Cerebellar cortex (tissue), 1 donor: ENCODE measurements at places on chromosomes 13 and 19.

GRCh38 chr13:99124794-99125316 is 75.8 kb upstream of the UBAC2 start:
- DNase-seq: no peak

GRCh38 chr19:30169196-30169900 is 202.8 kb upstream of the ZNF536 start:
- no peak for DNase-seq

- DNase-seq: no peak
Observed at GRCh38 chr19:43777163-43777695, 3.5 kb downstream of the KCNN4 start.

DNA sequence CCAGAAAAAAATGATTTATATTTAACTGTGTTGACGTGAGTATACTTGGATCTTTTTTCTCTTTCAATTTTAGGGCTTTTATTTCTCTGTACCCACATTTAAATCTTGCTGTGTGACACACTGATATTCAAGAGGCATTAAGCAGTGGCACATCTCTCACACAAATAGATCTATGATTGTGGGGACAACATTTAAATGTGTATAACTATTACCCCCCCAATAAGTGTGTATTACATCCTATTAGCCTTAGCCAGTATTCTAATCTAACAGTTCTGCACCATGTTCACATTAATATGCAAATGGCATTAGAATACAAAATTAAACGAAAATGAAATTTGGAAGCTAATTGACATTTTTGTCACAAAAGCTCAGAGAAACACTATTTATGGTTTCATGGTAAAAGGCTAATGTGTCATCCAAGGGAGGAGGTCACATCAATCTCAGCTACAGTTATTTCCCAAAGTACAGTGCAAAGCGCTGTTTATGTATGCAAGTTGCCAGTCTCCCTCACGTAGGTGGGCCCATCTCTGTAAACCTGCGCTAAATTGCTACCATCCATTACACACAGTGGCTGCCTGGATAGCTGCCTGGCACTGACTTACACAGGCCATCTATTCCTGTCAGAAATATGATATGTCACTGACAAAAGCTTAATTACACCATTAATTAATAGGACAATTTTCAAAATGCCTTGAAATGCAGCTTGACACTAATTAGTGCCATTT is 984.7 kb upstream of the PCDH9 start:
- DNase-seq: no peak

DNA sequence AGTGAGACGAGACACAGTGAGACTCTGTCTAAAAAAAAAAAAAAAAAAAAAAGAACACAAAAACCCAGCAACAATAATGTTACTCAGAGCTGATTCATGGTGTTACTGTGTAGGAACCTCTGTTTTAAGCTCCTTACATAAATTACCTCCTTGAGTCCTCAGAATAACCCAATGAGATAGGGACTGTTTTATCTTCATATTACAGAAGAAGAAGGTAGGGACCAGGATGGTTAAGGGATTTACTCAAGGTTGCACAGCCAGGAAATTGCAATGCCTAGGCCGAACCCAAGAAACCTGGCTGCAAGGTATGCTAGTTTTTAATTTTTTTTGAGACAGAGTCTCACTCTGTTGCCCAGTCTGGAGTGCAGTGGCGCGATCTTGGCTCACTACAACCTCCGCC is 1.5 kb upstream of the DAND5 start:
- DNase-seq: no peak

GRCh38 chr13:97003071-97003470 is 8.8 kb upstream of the OXGR1 start:
- no peak for DNase-seq

DNA sequence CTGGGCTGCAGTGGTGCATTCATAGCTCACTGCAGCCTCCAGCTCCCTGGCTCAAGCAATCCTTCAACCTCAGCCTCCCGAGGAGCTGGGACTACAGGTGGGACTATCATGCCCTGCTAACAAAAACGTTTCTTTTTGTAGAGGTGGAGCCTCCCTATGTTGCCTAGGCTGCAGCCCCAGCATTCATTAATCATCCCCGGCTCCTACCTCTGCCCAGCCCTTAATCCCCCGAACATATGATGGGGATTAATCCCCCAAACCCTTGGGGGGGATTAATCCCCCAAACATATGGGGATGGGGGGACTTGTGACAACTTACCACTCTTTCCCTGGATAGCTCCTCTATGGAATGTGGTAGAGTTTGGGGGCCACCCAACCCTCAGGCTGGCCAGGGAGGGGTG is 45.9 kb downstream of the SUGP2 start:
- DNase-seq: no peak

GRCh38 chr19:15255359-15255990 is 23.2 kb upstream of the EPHX3 start:
- DNase-seq: no peak

GRCh38 chr13:36789061-36789460 is 30.0 kb upstream of the RFXAP start:
- no peak for DNase-seq

- no peak for DNase-seq
Observed at GRCh38 chr13:114128624-114129522, 3.5 kb downstream of the RASA3 start.

DNA sequence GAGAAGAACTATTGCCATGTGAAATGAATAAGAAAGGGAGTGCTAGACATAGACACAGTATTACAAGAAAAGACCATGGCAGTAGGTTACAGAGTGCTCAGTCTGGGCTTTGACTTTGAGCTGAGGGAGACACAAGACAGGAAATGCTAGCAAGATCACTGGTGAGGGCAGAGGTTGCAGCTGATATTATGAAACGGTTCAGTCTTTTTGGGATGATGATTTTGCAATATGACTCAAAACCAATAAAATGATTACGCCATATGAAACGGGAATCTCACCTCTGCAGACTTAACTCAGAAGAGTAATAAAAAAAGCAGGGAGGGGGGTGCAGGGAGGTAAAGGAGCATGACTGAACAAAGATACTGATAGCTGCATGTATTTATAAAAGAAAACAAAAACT is 123.1 kb downstream of the RBM26 start:
- DNase-seq: no peak

DNA sequence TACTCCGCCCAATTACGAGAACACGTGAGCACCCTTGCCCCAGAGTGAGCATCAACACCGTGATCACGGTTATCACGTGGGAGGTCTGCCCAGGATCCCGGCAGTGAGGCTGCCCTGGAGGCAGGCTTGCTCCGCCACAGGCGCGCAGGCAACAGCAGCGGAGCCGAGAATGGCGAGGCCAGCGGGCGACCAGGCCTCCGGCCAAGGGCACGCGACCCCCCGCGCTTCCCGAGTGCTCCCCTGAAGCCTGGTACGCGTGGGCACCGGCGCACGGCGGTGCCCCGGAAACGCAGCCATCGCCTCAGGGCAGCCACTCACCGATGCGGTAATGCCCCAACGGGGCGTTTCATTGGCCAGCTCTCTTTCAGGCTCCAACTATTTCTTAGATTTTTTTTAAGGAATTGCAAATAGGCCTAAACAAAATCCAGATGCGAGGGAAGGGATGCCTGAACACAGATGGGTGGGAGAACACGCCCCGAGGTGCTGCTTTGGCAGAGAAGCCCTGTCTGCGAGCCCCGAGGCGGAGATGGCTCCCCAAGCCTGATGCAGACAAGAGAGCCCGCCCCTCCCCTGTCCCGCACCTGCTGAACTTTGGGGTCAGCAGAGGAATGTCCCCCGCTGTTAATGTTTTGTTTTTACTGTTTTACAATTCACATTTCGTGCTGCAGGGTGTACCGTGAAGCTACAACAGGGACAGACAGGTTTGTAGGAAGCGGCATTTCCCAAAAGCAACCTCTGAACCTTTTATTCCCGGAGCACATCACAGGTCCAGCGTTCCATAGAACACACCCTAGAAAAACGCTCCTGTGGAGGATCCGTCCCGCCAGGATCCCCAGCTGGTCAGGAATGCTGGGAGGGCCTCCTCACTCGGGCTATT is 132.7 kb downstream of the ZDHHC20 start:
- peak; percentile 53 for DNase-seq

GRCh38 chr13:21668732-21669275 is 2.1 kb upstream of the FGF9 start:
- DNase-seq: peak; percentile 40

- DNase-seq: no peak
Observed at GRCh38 chr19:30810726-30811125, 438.5 kb downstream of the ZNF536 start.

DNA sequence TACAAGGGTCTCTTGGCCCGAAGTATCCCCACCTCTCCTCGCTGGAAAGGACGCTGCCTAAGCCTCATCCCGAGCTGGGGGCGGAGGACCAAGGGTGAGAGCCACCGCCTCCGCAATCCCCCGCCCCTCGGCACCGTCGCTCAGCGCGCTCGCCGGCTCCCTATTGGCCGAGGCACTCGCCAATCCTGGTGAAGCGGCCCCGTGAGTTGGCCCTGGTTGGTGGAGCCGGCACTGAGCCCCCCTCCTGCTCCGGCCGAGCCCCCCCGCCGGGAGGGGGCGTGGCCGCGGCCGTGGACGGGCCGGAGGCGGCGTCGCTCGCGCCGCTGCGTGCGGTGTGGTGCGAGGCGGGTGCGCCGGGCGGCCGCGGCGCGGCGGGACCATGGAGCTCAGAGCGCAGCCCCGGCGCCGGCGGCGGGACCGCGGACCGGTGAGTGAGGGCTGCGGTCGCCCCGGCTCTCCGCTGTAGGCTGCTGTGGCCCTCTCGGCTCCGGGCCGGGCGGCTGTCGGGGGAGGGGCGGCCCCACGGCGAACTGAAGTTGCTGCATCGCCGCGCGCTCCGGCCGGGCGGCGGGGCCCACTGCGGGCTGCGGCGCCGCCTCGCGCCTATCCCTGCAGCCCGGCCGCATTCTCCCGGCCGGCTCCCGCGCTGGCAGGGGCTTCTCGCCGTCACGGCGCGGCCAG is at the start of gene WASF3:
WASF3 (plus strand) TSS at position 291 of the 681 bp plus-strand sequence. CDS start 84,588 bp downstream, outside the sequence.
- peak; percentile 96 for DNase-seq

GRCh38 chr13:100619940-100620339 is 31.4 kb upstream of the GGACT start:
- DNase-seq: no peak

DNA sequence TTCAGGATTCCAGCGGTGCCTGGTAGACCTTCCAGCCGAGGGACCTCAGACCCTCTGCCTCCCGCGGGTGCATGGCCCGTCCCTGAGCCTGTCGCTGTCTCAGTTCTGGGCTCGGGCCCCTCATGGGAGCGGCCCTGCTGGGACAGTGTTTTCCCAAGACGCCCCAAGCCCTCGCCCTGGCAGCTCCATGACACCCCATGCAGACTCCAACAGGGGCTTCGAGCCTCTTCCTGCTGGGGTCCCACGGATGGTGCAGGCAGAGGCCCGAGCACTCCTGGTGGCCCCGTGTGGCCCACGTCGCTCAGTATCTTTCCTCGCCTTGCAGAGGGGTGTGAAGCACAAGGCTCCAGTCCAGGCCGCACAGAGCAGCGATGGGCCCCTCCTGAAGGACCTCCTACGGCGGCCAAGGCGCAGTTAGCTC is 88.8 kb upstream of the MCF2L start:
- DNase-seq: no peak

GRCh38 chr19:48539503-48540096 is 12.4 kb upstream of the SULT2B1 start:
- DNase-seq: no peak

DNA sequence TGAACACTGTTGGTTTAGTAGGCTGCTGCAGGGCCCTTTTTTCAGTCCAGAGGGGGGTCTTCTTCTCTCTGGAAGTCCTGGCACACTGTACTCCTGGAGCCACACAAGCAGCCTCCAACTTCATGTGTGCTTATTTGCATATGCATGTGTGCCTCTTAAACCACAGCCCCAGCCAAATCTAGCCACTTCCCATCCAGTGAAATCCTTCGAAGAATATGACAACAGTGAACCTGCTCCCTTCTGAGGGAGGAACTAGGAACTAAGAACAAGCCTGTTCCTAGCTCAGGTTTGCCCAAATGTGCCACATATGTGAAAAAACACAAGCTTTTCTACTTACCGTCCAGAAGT is 348.5 kb downstream of the FOXO1 start:
- no peak for DNase-seq

- DNase-seq: no peak
Observed at GRCh38 chr19:38892841-38893240, 6.6 kb downstream of the SIRT2 start.

GRCh38 chr13:106597186-106597585 is 29.2 kb upstream of the ARGLU1 start:
- DNase-seq: no peak
